DMS79 (cell line): ENCODE measurements at places on chromosomes 1 and 21.

GRCh38 chr1:115813727-115814126, 27.2 kb downstream of the NHLH2 start:
- no peak for DNase-seq

DNA sequence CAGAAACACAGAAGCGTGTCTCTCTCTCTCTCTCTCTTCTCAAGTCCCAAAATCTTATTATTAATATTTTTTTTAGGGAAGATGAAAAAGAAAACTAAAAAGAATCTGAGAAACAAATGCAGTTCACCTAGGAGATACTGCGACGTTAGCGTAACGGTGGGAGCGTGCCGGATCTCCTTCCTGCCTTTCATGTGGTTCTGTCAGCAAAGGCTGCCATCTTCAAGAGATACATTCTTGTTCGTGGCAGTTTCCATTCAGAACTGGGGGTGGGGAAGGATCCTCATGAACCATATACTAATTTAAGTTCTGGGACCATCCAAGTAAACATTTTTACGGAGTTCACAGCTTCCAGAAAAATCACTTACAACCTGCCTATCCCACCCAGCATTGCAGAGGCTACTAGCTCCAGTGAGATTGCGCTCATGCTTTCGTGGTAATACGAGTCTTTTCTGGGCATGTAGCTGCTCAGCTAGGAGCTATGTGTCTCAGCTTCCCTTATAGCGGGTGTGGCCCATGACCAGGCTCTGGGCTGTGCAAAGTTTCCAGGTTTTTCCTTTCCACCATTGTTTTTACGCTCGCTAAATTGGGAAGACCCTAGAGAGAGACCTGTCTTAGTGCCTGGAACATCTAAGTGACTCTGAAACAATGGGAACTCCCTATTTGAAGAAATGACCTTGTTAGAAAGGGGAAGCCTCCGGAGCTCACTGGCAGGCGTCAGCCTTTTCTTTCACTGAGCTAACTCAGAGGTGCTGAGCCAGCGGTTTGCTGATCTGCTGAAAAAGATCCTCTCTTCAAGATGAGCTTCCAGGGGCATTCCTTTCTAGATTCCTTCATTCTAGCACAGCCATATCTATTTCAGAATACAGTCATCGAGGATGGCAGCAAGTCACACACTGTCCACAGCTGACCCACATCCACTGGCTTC, 17.3 kb downstream of the SLAMF1 start:
- no peak for DNase-seq

DNA sequence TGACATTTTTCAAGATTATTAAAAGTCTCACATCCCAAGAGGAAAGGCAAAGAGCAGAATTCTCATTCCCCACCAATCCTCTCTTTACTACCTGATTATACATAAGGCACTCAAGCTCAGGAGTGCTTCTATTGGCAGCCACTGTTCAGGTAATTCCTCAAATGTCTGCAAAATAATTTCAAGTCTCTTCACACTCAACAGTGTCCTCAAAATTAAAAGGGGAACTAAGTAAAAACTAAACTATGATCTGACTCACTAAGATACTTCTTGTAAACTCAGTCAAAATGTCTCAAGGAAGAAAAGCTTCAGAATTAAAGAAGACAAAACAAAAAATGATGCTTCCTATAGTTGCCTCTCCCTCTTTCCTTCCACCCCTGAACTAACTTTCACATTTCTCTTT, 135.6 kb downstream of the GPATCH2 start:
- no peak for DNase-seq

DNA sequence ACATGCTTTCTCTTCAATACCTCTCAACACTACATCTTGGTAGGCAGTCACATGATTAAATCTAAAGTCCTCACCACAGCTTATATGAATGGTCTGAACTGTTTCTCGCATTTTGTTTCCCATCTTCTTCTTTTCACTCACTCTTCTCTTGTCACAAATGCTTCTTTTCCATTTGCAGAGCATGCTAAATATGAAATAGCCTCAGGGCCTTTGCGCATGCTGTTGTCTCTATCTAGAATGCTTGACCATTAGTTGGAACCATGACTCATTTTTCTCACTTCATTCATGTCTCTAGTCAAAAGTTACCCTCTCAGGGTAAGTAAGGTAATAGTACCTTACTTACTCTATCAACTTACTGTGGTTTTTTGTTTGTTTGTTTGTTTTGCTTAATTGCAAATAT, 239.7 kb downstream of the PTPRC start:
- DNase-seq, result no peak

DNA sequence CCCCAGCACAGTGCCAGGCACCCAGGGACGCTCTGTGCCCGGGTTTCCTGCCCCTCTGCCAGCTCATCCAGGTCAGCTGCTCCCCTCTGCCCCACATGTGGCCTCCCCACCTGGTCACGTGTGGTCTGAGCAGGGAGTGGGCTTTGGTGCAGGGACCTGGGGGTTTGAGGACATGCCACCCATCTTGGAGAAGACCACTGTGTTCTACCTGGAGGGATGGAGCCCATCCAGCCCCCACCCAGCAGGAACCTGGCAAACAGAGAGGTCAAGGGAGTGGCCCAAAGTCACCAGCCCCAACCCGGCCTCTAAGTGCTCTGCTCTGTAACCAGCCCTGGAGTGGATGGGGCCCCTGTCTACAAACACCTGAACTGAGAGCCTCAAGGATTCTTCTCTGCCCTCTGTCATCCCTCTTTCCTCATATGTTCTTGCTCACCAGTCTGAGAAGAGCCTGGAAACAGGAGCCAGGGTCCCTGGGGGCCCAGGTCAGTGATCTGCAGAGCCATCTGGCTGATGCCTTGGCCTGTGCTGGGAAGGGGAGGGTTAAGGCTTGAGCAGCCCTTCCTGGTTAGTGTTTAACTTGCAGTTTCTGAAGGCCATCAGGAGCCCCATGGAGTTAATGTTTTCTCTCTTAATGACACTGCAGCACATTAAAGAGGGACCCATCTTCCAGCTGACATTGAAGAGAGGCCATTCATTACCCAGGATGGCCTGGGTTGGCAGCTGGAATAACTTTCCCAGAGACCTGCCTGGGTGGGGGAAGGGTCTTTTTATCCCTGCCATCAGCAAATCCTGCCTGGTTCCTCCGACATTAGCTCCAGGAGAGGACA, 235.4 kb downstream of the PTPRU start:
- no peak for DNase-seq

GRCh38 chr1:228799924-228800323, 64.6 kb downstream of the RHOU start:
- no peak for DNase-seq

- no peak for DNase-seq
Observed at GRCh38 chr1:3169665-3170356, 100.8 kb downstream of the PRDM16 start.

DNA sequence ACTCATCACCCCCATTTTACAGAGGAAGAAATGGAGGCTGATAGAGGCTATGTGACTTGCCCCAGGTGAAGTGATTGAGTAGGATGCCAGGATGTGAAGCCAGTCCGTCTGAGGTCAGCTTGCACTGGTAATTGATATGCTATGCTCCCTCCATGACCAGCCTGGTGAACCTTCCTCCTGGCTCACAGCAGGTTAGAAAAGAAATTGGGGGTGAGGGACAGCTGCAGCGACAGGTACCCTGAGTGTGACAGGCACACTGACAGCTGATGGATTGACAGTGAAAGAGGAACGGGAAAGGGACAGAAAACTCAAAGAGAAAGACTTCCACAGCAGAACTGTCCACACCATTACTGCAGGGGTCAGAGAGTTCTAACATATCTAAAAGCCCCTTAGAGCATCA, 102.1 kb downstream of the SUSD4 start:
- no peak for DNase-seq

DNA sequence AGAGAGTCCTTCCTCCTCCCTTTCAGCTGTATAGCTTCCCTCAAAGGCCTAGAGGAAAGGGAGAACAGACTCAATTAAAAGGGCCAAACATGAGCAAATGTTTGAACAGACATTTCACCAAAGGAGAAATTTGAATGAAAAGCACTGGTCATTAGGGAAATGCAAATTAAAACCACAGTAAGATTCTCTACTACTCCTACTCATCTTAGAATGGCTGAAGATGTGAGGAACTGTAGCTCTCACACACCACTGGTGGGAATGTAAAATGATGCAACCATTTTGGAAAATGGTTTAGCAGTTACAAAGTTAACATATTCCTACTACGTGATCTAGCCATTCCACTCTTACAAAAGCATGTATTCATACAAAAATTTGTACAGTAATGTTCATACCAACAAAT, 253.0 kb upstream of the HOOK1 start:
- no peak for DNase-seq

DNA sequence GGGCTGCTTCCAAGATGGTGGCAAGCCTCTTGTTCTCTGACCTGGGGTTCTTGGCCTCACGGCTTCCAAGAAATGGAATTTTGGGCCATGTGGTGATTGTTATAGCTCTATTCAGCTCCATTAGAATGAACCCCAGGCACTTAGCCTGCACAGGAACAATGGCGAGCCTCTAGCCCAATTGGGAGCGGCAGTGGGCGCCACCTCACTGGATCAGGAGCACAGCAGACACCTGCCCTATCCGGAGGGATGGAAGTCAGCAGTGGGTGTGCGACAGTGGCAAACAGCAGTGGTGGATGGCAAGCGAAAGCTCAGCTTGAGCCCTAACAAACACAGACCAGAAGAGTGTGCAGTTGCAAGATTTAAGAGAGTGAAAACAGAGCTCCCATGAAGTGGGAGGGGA, 230.9 kb downstream of the GPR52 start:
- DNase-seq, result no peak

- DNase-seq, result no peak
Observed at GRCh38 chr1:202278751-202279150, 63.0 kb downstream of the UBE2T start.

- DNase-seq, result no peak
Observed at GRCh38 chr21:17524635-17525034, 11.8 kb downstream of the CXADR start.

GRCh38 chr21:31873696-31874599, 1.1 kb downstream of the HUNK start:
- DNase-seq, result no peak

DNA sequence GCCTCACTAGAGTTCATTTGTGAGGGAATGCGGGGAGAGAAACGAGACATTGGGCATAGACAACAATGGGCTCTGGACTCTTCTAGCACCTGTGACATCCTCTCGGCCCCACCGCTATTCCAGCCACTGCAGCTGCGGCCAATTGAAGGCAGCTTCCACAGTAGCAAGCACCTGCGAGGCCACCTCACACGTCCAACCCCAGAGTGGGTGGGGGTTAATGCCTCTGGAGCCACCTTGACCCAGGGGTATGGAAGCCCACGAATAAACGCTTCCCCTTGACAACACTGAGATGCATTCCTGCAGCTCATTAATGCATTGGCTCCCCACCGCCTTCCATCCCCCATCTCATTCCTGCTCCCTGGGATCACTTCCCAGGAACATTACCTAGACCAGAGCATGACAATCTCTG, 104.4 kb downstream of the GLIS1 start:
- DNase-seq, result no peak

GRCh38 chr1:45395051-45395450, 54.8 kb upstream of the MUTYH start:
- DNase-seq, result no peak

GRCh38 chr1:19336543-19336942, 24.4 kb downstream of the SLC66A1 start:
- DNase-seq, result no peak

DNA sequence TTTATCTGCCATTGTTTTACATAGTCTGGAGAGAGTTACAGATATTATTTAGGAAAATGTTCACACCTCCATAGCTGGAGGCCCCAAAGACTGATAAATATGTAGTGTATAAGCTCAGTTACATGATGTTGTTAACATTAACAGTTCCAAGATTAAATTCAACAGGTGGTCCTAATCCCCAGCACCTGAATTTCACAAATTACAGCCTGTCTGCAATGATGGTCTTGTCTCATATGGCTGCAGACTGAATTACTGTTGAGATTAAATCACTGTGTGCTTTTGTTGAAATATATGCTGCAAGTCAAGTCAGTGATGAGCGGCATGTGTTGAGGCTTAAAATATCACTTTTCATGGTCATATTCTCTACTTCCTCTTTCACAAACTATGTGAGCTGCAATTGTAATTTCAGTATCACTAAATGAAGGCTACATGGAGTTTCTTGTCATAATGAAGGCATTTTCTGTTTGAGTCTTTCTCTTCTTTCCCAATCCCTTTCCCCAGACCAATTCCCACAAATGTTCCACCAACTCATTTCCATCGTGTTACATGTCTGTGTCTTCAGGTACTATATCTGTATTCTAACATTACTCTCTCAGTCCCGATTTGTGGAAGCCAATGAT, 4.2 kb downstream of the ST6GALNAC5 start:
- DNase-seq, result no peak

DNA sequence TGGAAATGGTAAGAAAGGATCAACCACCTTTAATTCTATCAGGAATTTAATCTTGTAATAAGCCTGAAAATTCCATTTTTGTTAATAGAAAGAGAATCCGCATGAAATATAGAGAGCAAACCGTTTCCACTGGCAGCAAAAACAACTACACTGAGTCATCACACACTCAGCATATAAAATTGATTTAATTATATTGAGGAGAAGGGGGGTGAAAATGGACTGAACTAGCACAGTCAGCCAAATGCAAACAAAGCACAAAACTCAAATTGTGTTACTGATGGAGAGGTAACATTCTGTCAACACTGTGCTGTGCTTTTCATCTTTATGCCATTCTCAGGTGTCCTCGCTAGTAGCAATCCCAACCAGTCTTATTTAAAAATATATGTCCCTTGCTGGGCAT, 1583.9 kb downstream of the MRPL39 start:
- DNase-seq, result no peak

DNA sequence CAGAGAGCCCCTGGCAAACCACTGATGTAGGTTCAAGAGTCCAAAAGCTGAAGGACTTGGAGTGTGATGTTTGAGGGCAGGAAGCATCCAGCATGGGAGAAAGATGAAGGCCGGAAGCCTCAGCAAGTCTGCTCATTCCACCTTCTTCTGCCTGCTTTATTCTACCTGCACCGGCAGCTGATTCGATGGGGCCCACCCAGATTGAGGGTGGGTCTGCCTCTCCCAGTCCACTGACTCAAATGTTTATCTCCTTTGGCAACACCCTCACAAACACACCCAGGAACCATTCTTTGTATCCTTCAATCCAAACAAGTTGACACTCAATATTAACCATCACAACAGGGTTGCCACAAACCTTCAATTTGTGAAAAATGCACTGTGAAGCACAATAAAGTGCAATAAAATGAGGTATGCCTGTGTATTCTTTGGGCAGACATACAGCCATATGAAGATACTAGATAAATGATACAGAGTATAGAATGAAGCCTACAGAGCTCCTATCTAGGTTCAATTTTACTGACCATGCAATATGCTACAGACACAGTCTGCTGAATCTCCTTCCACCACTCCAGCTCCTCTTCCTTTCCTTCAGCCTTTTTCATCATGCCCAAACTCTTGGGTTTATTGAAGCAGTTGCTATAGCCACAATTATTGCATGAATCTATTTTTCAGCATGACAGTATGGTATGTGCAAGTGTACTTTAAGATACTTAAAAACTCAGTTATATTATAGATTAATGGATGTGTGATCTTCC, 24.0 kb upstream of the CDC42BPA start:
- no peak for DNase-seq

GRCh38 chr1:23159963-23160877, 8.4 kb downstream of the LUZP1 start:
- no peak for DNase-seq

GRCh38 chr1:231395998-231396390, 26.1 kb downstream of the EGLN1 start:
- no peak for DNase-seq
